ENCODE measurements at places on chromosomes 1 and 21.

GRCh38 chr1:213388199-213388598 lies 337.2 kb downstream of the RPS6KC1 start:
- H3K4me1 ChIP-seq: peaks cover 2% of the 10 kb centered on the region
- no peak overlapping the region for H3K4me3 ChIP-seq
- no peaks in the 10 kb centered on the region for H3K36me3 ChIP-seq
- no peak for DNase-seq
- no peak overlapping the region for H3K27ac ChIP-seq

GRCh38 chr1:87218618-87219017 lies 110.1 kb upstream of the LMO4 start:
- H3K27ac ChIP-seq: no peak overlapping the region
- H3K36me3 ChIP-seq: no peaks in the 10 kb centered on the region
- DNase-seq: no peak
- no peaks in the 10 kb centered on the region for H3K27me3 ChIP-seq

DNA sequence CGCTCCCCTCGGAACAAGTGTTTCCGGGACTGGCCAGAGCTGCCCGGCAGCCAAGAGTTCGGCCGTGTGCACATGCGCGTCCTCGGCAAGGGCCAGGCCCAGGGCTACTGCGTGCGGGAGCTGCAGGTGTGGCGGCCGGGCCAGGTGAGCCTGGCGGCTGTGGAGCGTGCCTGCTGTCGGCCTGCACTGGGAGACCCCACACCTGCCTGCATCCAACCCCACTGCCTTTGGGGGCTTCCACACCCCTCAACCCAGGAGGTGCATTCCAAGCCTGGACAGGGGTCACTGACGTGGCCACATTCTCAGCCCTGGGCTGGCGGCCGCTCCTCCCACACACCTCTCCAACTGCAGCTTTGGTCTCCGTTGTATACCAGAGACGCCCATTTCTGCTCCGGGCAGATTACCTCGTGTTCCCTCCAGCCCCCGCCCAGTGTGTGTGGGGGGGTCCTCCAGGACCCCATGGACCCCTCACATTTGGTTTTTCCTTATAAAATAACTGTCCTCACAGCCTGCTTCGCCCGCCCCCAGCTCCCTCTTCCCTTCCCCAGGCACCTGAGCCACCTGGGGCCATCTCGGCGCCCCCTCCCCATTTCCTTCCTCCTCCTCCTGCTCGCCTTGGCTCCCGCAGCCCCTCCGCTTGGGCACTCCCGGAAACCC lies 6.1 kb downstream of the RNF223 start:
- peak; percentile 80 for DNase-seq
- peaks cover 34% of the 10 kb centered on the region for H3K4me1 ChIP-seq
- H3K27me3 ChIP-seq: no peaks in the 10 kb centered on the region
- H3K27ac ChIP-seq: no peak overlapping the region
- no peak overlapping the region for H3K4me3 ChIP-seq
- no peaks in the 10 kb centered on the region for H3K36me3 ChIP-seq

DNA sequence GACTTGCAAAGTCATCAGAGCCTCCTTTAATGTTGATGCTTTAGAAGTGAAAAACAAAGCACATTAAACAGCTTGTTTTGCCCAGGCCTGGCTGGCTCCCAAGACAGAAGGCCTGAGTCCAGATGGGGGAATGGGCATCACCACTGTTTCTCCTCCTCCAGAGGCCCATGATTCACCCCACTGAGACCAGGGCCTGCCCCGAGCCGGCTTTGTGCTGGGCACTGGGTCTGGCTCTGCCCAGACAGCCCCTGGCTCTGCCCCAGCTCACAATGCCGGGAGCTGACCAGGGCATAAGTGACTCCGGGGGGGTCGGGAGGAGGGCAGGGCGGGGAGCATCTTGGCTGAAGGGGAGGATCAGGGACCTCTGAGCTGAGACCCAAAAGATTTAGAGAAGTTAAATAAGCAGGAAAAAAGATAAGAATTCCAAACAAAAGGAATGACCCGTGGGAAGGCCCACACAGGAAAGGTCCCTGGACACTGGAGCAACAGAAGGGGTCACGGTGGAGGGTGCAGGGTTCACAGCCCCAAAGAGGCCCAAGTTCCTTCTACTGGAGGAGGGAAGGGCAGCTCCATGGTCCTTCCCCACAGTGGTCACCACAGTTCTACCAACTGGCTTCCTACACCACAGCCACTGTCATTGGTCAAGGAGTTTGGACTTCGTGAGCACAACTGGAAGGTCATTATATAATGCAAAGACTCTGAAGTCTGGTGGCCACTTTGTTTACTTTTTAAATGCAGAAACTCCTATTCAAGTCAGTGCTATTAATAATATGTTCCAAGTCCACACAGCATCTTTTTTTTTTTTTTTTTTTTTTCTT lies 5.5 kb downstream of the C2CD2 start:
- no peak for DNase-seq
- H3K27ac ChIP-seq: no peak overlapping the region
- H3K36me3 ChIP-seq: no peaks in the 10 kb centered on the region
- no peaks in the 10 kb centered on the region for H3K4me1 ChIP-seq

DNA sequence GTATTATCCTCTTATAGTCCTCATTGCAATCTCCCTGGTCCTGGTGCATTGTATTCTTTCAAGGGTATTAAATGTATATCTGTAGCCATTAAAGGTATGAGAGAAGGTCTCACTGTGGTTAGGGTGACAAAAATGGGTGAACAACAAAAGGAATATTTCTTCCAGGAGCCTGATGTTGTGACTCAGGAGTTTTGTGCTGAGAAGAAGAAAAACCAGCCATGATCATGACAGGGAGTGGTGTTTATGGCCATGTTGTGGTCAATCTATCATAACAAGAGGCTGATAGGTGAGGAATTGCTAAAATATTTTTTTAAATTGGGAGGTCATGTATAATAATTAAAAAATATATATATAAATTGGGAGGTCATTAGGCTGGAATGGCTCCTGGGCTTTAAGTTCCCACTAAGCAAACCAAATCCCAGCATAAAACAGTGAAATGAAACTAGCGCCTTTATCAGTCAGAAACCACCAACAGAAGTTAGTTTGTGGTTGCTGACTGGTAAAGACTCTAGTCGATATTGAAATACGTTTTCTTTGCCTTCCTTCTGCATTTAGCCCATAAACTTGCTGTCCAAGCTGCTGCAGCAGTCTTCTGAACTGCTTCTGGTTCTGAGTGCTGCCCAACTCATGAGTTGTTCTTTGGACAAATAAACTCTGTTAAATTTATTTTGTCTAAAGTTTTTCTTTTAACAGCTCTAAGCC lies 60.3 kb downstream of the TBX19 start:
- no peak for DNase-seq
- no peak overlapping the region for H3K4me3 ChIP-seq
- H3K27me3 ChIP-seq: no peaks in the 10 kb centered on the region
- H3K27ac ChIP-seq: no peak overlapping the region
- peaks cover 3% of the 10 kb centered on the region for H3K4me1 ChIP-seq

- no peaks in the 10 kb centered on the region for H3K4me1 ChIP-seq
- H3K27ac ChIP-seq: no peak overlapping the region
- no peak overlapping the region for H3K4me3 ChIP-seq
- peak; percentile 20 for DNase-seq
These were observed 30.6 kb downstream of the EPS15 start for GRCh38 chr1:51488372-51489050.

DNA sequence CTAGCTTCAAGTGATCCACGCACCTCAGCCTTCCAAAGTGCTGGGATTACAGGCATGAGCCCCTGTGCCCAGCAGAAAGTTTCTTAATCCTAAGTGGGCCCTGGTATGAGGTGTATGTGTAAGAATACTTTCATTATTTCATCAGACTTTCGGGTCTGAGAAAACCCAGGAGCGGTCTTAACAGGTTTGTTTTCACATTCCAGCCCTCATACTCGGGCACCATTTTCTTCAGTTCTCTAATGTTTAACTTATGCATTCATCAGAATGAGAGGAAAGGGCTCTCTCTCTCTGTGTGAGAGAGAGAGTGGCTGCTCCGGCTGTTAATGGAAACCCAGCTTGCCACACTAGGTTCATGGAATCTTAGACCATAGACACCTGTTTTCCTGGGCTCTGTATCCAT lies 4.2 kb upstream of the PADI1 start:
- DNase-seq: peak; percentile 97
- no peaks in the 10 kb centered on the region for H3K27me3 ChIP-seq
- no peak overlapping the region for H3K4me3 ChIP-seq
- H3K27ac ChIP-seq: no peak overlapping the region

- no peak overlapping the region for H3K4me3 ChIP-seq
- H3K27ac ChIP-seq: no peak overlapping the region
- no peaks in the 10 kb centered on the region for H3K36me3 ChIP-seq
- DNase-seq: peak; percentile 73
- H3K27me3 ChIP-seq: no peaks in the 10 kb centered on the region
These were observed 104.0 kb upstream of the ZNF678 start for GRCh38 chr1:227459326-227459841.
